ENCODE measurements at places on chromosomes 7 and 10.

GRCh38 chr10:49678827-49679479, 498 bp upstream of the C10orf53 start:
- no peak for DNase-seq

GRCh38 chr7:78435355-78435754, 636.8 kb downstream of the PHTF2 start:
- no peak for DNase-seq

DNA sequence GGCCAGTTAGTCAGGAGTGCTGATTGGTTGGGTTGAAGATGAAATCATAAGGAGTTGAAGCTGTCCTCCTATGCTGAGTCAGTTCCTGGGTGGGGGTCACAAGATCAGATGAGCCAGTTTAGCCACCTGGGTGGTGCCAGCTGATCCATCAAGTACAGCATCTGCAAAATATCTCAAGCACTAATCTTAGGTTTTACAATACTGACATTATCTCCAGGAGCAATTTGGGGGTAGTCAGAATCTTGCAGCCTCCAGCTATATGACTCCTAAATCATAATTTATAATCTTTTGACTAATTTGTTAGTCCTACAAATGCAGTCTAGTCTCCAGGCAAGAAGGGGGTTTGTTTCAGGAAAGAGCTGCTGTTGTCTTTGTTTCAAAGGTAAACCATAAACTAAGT, 184.1 kb upstream of the STK17A start:
- no peak for DNase-seq

- no peak for DNase-seq
Observed at GRCh38 chr7:80124526-80125264, 9.9 kb upstream of the GNAI1 start.

DNA sequence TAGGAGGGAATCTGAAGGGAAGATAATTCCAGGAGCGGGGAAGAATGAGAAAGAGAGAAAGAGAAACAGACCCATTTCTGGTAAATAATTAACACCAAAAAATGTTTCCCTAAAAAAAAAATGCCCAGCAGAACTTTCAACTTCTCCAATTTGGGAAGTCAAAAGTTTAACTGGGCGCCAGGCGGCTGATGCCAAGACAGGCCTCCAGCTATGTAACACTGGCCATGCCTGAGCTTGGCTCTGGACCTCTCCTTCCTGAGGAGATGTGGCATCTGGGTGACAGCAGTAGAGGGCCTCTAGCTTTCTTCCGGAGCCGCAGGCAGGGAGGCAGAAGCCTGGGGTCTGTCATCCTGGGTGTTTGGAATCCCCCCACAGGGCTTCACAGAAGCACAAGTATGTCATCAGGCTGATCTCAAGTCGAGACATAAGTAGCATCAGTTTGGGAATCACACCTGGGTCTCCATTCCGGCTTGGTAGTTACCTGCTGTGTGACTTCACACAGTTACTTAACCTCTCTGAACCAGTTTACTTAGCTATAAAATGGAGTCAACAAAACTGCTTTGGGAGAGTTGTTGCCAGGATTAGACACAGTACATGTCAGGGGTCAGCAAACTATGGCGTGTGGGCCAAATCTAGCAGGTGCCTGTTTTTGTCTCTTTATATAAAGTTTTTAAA, 50.5 kb upstream of the TCF7L2 start:
- no peak for DNase-seq

DNA sequence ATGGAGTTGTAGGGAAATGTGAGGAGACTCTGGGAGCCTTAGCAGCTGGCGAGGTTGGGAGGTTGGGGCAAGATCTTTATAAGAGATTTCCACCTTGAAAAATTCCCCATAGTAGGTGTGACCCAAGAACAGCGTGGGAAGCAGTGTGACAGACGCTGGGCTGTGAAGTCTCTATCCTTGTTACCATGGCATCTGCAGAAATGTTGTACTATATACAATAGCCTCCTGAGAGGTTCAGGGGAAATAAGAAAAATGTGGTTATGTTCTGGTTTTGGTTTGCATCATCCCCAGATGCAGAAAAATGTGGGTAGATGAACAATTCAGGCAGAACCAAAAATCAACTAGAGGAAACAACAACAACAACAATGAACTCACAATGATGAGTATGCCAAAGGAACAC, 498.6 kb downstream of the SH2D4B start:
- DNase-seq = no peak
